NCI-H1417 (cell line): ENCODE measurements at places on chromosomes 12 and 14.
A peak's percentile ranks its signal among the peaks of the same experiment; 100 is the strongest.

DNA sequence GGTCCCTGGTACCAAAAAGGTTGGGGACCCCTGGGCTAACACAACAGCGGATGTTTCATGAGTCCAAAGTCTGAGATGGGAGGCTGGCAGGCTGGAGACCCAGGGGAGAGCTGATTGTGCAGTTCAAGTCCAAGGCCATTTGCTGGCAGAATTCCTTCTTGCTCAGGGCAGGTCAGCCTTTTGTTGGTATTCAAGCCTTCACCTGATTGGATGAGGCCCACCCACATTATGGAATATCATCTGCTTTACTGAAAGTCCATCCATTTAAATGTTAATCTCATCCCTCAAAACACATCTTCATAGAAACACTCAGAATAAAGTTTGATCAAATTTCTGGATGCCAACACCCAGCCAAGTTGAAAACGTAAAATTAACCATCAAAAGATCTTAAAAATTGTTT is 52.9 kb downstream of the GSC start:
- no peak for DNase-seq

DNA sequence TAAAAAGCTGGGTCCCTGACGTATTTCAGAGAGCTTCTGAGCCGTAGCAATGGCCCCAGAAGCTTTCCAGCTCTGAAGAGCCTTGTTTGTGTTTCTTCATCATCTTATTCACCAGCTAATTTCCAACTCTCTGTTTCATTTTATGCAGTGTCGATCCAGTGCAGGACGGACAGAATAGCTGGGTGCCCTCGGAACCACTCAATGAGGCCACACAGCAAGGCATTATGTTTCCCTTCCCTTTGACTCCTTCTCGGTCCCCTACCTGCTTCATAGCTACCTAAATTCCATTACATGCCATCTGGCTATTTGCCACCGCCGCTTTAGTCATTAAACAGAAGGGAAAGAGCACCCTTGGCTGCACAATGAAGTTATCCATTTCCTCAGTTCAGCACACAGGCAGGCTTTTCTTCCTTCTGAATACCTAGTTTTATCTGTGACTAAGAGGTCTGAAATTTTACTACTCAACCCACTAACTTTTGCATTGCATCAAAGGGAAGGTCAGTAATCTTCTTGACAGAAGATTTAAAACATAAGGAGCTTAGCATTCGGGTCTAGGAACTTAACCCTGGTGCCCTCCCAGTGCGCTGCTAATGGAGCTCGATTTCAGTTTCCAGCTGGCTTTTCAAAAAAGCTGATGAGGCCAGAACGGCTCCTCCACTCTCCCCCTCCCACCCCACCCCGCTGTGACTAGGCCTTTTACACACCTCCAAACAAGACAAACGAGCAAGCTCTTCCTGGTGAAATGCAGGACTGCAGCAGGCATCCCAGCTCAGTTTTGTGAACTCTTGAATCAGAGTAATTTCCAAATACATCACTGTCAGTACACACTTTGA is 176.8 kb downstream of the GXYLT1 start:
- DNase-seq, result peak; percentile 93

- no peak for DNase-seq
These were observed 49.8 kb upstream of the CDKN3 start for GRCh38 chr14:54347044-54347443.

- DNase-seq, result no peak
These were observed 12.5 kb downstream of the SDS start for GRCh38 chr12:113391145-113391544.

- DNase-seq, result peak; percentile 85
These were observed 45.2 kb downstream of the NOC4L start for GRCh38 chr12:132189378-132190011.

GRCh38 chr14:53531730-53532129 is 378.6 kb upstream of the DDHD1 start:
- DNase-seq, result no peak

DNA sequence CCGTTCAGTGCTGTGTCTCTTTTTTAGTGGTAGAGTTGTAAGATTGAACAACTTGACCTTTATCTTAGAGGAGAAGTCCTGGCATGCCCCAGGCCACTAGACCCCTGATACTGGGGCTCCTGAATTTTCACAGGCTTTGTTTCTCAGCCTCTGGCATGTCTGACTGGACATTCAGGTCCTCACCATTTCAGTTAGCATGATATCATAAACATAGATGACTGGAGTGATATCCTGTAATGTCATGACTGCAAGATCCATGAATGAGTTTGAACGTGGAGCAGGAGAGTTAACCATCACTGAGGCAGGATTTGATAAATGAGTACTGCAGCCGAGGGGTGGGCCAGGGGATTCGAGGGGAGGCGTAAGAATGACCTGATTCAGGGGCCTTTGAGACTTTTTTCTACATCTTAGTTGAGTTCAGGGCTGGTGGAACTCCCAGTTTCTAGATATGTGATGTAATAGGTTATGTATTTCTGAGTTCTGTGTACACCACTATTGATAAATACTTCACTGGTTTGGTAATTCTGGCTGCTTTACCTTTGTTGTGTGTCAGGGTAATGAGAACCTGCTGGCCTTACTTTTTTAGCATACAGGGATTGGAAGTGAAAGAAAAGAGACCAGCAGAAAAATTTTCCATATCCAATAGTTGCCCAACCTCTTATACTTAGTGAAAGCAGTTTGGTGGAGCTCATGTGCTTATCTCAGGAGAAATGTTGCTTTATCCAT is 217.0 kb downstream of the SYNE2 start:
- DNase-seq, result no peak
